ENCODE measurements at places on chromosomes 2 and 18.

DNA sequence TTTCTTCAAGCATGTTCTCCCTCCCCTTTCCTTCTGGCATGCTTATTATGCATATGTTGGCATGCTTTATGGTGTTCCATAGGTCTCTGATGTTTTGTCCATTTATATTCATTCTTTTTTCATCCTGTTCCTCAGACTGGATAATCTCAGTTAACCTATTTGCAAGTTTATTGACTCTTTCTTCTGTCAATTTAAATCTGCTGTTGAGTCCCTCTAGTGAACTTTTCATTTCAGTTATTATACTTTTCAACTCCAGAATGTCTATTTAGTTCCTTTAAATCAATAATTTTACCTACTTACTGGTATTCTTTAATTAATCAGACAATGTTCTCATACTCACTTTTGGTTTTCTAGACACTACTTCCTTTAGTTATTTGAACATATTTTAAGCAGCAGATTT is 101.2 kb downstream of the GALNT14 start:
- DNase-seq = no peak

- no peak for DNase-seq
These were observed 400.3 kb upstream of the PKDCC start for GRCh38 chr2:41647468-41648050.

DNA sequence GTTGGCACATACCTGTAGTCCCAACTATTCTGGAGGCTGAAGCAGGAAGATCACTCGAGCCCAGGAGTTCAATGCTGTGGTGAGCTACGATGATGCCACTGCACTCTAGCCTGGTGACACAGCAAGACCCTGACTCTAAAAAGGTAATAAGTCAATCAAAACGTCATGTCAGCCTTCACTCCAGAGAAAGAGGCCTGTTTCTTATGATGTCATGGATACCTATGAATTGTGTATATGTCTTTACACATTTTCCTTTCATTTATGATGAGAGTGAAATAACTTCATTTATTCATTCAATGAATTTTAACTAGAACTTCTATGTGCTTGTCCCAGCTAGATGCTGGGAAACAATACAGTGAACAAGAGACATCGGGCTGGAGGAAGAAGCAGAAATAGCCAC is 25.0 kb upstream of the ID2 start:
- DNase-seq = no peak

DNA sequence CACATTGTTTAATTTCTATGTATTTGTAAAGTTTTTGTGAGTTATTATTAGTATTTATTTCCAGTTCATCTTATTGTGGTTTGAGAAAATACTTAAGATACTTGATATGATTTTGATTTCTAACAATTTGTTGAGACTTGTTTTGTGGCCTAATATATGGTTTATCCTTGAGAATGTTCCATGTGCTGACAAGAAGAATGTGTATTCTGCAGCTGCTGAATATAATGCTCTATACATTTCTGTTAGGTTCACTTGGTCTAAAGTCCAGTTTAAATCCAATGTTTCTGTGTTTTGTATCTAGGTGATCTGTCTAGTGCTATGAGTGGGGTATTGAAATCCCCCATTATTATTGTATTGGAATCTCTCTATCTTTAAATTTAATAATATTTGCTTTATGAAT is 201.3 kb downstream of the FSIP2 start:
- DNase-seq = no peak

GRCh38 chr2:120520454-120520853 is 174.5 kb downstream of the INHBB start:
- no peak for DNase-seq

GRCh38 chr2:235494716-235495372 is 1.0 kb downstream of the AGAP1 start:
- no peak for DNase-seq

GRCh38 chr2:227228061-227228667 is 63.7 kb downstream of the COL4A3 start:
- no peak for DNase-seq

- DNase-seq = no peak
These were observed 38.1 kb downstream of the TMEM87B start for GRCh38 chr2:112093216-112093615.

DNA sequence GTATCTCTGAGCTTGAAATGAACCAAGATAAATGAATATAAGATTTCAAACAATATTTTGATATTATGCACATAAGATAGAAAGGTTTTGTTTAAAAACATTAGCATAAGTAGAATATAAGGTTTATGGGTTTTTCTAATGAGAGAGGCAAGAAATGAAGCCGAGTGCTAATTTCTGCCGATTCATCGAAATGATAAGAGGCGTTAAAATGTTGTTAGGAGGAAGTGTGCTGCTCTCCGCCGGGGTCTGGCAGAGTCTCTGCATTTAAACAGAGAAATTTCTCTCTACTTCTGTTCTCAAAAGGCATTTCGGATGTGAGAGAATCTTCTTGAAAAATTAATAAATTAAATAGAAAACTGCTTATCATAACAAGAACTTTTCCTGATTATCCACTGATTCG is 83.6 kb downstream of the MRPS9 start:
- no peak for DNase-seq

DNA sequence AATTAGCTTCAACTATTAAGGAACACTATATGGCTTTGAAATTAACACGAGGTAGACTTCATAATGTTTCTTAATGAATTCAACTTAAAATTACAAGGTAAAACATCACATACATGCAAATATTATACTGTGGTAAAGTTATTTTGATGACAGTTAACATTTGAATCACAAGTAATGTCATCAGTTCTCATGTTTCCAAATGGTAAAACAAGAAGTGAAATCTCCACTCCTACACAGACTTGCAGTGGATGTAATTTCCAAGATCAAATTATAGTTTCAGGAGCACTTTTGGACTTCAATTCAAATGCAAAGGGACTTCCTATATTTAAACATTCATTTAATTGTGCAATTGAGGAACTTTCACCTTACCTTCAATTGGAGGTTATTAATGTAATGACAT is 39.1 kb downstream of the C18orf54 start:
- no peak for DNase-seq

- no peak for DNase-seq
These were observed 38.8 kb downstream of the APLF start for GRCh38 chr2:68506170-68506569.

GRCh38 chr2:96869281-96869821 is 529 bp downstream of the SEMA4C start:
- no peak for DNase-seq

DNA sequence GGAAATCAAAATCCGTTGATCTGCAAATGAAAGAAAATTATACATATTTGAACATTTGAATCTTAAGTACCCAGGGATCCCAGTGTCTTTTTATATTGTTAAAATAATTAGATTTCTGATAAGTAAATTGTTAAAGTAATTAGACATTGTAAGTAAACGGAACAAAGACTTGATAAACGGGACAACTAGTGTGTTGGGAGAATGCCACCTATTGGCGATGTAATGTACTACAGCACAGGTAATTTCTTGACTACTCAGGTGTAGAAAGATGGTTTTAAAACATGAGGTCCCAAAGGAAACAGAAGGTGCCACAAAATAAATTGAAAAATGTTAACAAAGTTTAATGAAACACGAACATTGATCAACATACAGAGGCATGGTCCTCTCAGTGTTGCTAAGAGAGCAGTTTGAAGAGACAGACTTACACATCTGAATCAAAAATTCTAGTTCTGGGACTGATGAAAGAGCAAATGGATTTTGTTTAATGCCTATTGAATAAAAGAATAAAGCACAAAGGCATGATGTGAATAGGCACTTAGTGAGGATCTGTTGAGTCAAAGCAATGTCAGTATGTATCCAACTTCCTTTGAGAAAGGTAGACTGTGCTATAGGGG is 103.4 kb upstream of the RASGRP3 start:
- DNase-seq = no peak

GRCh38 chr2:2033691-2034090 is 289.4 kb upstream of the PXDN start:
- no peak for DNase-seq

DNA sequence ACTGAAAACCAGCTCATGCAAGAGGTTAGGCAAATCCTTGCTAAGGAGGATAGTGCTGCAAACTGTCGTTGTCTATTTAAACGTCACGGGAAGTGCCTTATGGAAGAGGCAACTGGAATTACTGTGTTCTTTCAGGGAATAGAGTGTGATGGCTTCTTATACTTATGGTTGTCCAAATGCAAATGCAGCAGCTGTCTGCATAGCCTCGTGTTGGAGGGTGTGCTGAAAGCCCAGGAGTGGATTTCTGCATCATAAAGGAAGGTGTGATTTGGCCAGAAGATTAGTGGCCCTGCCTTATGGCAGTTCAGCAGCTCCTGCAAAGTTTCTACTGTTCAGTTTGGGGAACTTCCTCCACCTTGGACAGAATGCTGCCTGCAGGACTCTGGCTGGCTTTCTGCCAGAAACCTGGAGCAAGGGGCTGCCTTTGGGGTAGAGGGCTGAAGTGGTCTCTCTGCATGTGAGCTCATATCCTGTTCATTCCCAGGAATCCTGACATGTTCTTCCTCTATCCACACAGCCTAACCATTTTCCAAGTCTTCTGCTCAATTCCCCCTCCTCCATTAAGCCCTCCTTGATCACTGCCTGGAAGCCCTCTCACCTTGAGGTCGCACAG is 321.2 kb upstream of the CXCR4 start:
- no peak for DNase-seq

GRCh38 chr18:12485479-12486105 is 77.9 kb downstream of the PRELID3A start:
- DNase-seq = no peak

DNA sequence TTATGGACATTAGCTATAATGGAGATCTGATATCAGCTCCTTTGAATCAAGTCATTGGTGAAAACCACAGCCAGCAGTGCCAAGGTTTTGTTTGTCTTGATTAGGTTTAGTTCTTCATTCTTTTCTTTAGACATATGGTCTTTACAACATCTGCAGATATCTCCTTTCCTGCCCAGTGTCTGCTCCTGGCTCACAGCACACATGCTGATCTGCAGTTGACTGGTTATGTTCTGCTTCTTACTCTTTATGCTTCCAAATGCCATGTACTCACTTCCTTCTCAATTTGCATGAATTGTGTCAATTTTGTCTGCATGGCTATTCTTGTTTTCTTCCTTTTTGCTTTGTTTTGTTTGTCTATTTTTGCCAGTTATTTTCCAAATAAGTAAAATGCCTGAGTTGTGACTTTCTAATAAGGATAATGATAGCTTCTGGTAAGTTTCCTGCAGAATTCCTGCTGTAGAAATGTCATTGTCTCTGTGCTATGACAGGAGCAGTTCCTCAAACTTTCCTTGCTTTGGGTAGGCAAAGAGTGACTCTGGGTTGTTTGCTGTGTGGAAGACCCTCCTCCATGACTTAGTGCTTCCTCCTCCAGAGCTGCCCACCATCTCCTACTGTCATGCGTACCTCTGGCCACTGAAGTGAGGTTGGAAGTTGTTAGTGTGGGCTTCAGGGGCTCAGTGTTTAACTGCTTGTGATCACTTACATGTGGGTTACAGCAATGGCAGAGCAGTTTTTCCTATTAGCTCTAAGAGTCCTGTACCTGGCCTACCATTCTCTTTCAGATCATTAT is 8.2 kb downstream of the ARHGAP25 start:
- DNase-seq = no peak

DNA sequence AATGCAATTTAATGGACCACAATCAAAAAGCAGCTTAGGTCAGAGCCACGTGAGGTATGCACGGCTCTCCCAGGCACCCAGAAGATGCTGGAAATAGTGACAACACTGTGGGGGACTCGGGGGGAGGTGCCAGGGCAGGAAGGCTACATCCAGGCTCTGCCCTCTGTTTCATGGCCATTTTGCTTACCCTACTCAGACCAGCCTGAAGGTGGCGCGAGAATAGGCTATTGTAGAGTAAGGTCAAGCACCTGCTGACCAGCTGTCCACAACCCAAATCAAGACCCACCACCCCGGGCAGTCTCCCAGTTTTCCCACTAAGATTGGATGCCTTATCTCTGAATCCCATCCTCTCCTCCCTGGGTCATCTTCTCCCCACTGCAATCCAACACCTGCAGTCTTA is 115.7 kb downstream of the VIT start:
- DNase-seq = no peak

DNA sequence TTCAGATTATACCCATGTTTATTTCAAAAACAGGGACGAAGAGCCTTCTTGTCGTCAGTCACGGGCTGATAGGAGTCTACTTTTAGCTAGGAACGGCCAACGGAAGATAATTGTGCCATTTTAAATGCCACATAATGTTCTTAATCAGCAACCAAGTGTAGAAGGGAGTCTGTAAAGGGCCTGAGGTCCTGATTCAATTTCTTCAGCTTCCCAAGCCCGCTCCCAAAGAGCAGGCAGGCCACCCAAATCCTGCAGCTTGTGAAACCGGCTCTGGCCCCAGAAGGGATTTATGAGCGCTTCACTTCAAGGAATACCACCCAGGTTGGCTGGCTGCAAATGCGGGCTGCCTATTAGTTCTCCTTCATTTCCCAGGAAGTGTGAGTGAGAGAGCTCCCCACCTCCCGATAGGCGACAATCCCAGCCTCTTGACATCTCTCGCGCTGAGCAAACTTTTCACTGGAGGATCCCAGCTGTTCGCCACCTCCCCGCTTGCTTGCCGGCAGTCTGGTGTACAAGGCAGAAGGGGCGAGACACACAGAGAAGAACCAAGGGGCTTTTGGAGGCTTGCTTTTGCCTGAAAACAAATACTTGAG is 272.9 kb downstream of the CDH20 start:
- no peak for DNase-seq

- no peak for DNase-seq
These were observed 288.0 kb upstream of the TNP1 start for GRCh38 chr2:217147818-217148217.

DNA sequence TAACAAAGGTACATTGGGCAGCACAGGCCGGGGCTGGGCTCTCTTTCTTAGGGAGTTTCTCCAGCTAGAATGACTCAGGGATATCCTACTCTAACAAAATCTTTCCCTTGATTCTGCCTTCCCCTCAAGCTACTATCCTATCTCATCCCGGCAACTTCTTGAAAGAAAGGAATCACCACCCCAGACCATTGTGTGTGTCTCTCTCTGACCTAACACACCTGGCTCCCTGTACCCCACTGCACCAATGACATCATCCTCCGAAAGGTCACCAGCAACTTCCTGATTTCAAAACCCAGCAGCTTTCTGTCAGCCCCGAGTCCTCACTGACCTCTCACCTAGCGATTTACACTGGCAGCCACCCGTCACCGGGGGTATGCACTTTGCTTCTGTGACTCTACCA is 72.1 kb upstream of the MAP4K4 start:
- no peak for DNase-seq

DNA sequence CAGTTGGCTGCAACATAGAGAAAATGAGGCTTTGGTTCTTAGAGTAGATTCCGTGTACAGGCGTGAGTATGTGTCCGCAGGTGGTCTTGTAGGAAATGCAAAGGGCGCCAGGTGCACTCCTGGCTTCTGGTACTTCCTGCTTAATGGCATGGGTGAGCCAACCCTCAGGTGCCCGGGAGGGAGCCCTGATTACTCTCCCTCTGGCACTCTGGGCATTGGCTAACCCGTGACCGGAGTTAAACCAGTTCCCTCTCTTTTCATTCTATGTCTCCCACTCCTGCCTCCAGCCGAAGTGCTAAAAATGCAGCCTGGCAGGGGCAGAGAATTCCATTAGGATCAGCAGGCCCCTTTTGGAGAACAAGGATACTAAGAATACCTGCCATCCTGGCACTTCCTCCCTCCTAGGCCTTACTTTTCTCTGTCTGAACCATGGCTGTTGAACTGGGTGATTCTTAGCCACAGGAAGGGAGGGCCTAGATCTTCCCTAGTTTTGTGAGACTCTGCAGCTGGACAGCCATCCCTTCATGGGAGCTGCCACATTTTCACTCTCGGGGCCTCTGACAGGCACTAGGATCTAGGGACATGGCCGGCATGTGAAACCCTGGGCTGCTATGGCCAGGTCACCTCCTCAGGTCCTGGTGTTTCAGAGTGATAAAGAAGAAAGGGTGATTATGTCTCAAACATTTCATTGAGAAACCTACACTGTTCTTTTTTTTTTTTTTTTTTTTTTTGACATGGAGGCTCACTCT is 6.5 kb downstream of the MERTK start:
- no peak for DNase-seq
